NCI-H345 (cell line): ENCODE measurements at places on chromosomes 3 and 15.

DNA sequence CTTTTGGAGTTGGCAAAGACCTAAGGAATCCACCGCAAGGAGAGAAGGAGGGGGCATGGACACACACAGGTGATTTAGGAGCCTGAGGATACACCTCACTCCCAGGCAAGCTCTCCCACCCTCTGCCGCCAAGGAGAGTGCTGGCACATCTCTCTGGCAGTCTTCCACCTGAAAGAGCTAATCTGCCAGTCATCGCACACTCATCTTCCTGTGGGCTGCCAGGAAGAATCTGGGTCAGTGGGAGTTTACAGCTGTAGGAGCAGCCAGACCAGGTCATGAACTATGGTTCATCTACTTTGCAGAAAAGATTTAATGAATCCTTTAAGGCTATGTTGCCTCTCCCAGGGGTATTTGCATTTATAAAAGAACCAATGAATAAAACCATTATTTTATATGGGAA is 170.6 kb upstream of the TSC22D2 start:
- DNase-seq = no peak

GRCh38 chr15:65083262-65083701 is 6.7 kb downstream of the KBTBD13 start:
- no peak for DNase-seq

- DNase-seq = no peak
Observed at GRCh38 chr3:117104381-117104780, 394.8 kb downstream of the TUSC7 start.

GRCh38 chr3:149634573-149634972 is 23.3 kb downstream of the WWTR1 start:
- DNase-seq = no peak

- DNase-seq = no peak
Observed at GRCh38 chr15:89500397-89501270, 4.3 kb upstream of the RHCG start.

GRCh38 chr15:81940467-81941451 is 105.1 kb downstream of the MEX3B start:
- no peak for DNase-seq

- no peak for DNase-seq
Observed at GRCh38 chr3:122350814-122351418, 25.9 kb downstream of the CSTA start.

DNA sequence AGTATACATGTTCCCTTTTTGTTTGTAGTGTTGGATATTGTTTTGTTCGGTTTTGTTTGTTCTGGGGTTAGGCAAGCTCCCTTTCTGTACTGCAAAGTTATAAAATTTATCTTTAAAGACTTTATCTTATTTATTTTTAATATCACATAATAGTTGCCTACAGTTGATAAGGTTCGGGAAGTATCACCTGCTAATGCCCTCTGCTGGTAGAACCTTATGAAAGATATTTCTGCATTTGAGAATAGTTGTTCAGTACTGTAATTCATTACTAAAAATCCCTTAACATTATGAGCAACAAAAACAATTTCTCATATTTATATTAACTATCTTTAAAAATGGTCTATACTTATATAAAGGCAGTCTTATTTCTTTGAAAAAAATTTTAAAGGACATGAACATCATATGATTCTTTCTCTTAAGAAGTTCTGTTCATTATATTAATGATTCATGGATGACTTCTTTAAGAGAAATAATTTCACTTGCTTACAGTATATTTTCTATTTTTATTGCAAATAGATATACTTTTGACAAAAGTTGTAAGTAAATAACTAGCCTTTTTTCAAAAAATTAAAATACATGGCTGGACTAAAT is 1126.8 kb downstream of the SI start:
- no peak for DNase-seq

GRCh38 chr3:88137836-88138235 is 11.9 kb upstream of the C3orf38 start:
- no peak for DNase-seq

- no peak for DNase-seq
Observed at GRCh38 chr15:98758224-98758623, 109.9 kb downstream of the IGF1R start.

DNA sequence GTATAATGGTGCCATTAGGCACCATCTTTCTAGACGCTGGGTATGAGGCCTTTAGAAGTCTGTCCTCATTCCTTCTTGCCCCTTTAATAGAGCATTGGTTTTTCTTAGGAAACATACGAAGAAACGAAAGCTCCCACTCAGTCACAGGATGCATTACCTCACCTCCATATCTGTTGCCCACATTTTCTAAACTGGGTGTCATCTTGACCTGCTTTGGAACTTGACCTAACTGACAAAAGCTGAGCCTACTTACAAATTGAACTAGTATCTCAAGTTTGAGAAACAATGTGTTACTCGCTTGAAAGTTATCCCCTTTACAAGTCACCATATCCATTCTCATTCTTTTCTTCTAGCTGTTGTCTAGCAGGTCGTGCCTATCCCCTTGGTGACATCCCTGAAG is 102.7 kb downstream of the VPS8 start:
- no peak for DNase-seq

GRCh38 chr3:183779896-183780465 is 45.4 kb downstream of the MAP6D1 start:
- no peak for DNase-seq

DNA sequence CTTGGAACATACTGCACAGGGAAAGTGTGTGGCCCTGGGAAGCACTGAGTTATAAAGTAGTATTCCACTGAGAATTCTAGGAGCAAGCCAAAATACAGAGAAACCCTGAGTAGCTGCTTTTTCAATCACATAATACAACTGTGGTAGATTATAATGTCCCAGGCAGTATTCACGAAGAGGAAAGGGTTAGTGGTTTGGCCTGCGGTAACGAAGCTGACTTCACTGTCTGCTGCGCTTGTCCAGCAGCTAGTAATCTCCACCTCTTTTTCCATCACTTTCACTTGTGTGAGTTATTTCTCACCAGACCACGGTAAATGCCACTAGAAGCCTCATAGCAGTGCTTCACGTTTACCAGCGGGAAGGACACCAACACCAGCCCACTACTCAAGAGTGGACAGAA is 34.4 kb downstream of the RPL39L start:
- no peak for DNase-seq

GRCh38 chr15:67941648-67942310 is 101.9 kb upstream of the RNU6-1 start:
- DNase-seq = no peak

DNA sequence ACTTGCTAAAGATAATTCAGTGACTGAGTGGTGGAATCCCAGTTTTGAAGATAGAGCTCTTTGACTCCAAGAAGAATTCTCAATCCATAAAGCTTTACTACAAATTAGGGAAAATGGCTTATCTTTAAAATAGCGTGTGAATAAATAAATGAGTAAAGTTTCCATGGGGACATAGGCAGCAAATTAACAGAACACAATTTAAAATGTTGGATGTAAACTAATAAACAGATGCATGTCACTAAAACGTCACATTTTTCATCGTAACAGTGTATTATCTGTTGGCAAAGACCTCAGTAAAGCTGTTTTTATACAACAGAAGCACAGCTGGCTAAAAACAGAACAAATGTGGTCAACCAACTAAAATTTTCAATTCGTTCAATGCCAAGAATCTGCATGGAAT is 913.9 kb upstream of the CFAP20DC start:
- DNase-seq = no peak

DNA sequence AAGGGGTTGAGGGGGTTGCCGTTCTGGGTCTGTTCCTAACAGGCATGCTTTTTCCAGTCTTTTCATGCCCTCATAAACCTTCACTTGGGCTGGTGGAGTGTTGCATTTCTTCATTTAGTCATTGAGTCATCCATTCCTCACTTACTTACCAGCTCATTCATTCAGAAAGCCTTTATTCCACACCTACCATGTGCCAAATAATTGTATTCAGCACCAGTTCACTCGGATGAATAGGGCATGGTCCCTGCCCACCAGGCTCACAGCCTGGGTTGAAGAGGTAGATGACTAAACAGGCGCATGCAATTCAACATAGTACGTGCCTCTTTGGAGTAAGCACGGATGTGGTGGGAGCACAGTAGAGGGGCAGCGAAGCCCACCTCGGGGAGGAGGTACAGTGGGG is 35.1 kb upstream of the THSD4 start:
- DNase-seq = no peak

GRCh38 chr15:66619152-66619903 is 53.5 kb upstream of the LCTL start:
- DNase-seq = peak; percentile 12

DNA sequence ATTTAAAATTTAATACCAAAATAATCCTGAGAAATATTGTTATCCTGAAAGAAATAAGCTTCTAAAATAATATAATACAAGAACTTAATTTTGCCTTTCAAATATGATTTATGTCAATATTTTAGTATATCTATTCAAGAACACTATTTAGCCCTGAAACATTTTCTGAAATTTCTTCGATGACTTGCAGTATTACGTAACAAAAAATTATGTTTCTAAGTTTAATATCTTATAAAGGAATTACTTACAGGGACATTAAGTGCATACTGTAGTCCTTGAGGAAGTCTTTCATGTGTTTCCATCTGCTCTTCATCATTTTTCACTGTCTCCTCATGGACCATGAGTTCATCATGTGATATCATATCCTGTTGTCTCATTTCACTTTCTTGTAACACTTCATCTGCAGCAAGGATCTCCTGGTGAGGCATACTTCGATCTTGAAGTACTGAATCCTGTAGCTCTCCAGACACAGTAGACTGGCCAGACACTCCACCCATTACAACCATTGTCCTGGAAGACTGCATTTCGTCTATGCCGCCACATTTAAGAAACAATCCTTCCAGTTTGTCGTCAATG is 62.0 kb downstream of the ZNF148 start:
- DNase-seq = no peak

DNA sequence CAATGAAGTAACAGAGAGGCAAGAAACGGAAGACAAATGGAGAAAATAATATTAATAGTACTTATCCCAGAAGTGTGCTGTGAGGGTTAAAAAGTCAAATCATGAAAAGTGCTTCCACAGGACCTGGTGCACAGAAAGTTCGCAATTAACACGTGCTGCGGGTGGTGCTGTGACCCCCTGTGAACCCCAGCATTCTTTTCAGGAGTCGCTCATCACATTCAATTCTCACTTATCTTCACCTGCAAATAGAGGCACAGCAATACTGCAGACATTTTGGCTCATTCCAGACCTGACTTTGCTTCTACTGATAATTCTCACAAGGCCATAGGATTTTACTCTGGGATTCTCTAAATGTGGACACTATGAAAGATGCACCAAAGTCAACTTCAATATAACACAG is 584.4 kb downstream of the GRM7 start:
- no peak for DNase-seq

GRCh38 chr3:119342176-119342575 is 48.0 kb downstream of the ARHGAP31 start:
- no peak for DNase-seq

GRCh38 chr3:140568842-140569520 is 108.9 kb upstream of the TRIM42 start:
- DNase-seq = no peak

DNA sequence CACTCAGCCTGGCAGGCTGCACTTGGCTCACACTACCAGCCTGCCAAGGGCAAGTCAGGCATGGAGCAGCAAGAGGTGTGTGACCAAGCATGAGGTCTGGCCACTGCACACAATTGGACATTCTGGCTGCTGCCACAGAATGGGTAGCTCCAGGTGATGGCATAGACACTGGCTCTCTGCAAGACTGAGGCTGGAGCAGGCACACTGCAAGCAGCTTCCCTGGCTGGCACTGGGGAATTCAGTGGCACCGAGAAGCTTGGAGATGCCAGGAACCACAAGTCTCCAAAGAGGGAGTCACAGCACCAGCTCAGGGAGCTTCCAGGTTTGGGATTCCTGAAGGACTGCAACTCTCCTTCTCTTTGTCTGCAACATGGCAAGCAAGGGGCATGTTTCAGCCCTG is 42.0 kb upstream of the KCNH8 start:
- no peak for DNase-seq

- no peak for DNase-seq
Observed at GRCh38 chr3:192219926-192220325, 507.4 kb downstream of the FGF12 start.

- DNase-seq = no peak
Observed at GRCh38 chr3:28320981-28321380, 27.5 kb upstream of the ZCWPW2 start.

GRCh38 chr3:152403632-152404066 is 134.9 kb downstream of the MBNL1 start:
- no peak for DNase-seq

- no peak for DNase-seq
Observed at GRCh38 chr15:21267226-21267625, 173.1 kb downstream of the POTEB3 start.

DNA sequence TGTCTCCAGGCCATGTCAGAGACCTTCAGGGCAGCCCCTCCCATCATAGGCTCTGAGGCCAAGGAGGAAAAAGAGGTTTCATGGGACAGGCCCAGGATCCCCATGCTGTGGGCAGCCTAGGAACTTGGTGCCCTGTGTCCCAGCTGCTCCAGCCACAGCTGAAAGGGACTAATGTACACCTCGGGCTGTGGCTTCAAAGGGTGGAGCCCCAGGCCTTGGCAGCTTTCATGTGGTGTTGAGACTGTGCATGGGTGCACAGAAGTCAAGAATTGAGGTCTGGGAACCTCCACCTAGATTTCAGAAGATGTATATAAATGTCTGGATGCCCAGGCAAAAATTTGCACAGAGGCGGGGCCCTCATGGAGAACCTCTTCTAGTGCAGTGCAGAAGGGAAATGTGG is 6.6 kb upstream of the SSR3 start:
- no peak for DNase-seq

DNA sequence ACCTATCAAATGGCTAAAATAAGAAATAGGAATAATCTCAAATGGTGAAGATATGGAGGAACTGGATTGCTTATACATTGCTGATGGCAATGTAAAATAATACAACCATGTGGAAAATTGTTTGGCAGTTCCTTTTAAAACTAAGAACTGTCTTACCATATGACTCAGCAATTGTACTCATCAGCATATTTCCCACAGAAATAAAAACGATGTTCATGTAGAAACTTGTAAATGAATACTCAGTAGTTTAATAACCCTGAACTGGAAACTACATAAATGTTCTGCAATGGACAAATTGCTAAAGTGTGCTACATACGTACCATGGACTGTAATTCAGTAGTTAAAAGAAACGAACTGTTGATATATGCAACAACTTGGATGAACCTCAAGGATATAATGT is 253.9 kb upstream of the RBMS3 start:
- no peak for DNase-seq

DNA sequence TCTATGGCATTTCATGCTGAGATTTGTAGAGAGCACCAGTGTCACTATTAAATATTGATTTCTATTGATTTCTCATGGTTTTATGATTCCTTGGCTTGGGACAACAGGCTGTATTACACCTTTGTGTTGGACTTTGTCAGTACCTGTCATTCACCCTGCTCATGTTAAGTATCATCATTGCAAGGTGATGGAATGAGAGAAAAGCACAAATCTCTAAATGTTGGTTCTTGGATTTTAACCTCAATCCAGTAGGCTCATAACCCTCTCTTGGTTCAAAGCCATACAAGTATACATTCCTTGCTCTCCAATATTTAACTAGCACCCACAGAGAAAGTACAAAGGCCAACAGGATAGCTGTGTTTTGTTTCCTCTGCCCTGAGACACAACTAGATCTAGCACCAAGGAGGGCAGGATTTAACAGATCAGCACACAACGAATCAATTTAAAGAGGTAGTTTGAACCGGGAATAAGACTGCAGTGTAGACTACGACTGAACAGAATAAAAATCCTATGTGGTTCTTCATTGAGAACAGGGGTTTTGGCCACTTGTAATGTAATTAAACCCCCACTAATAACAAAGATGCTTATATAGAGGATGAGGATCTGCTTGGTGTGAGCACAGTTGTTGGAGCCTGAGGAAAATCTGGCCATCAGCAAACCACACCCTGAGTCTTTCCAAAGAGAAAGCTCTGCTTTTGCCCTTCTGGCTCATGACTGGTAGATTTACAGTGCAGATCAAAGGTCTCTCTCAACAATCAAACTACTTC is 78.0 kb upstream of the TNFSF10 start:
- DNase-seq = no peak
